ENCODE measurements at places on chromosomes 2 and 18.

- DNase-seq: no peak
Observed at GRCh38 chr2:27152102-27152795, 3.4 kb downstream of the TCF23 start.

GRCh38 chr2:55168221-55169154 lies 63.6 kb downstream of the CLHC1 start:
- peak; percentile 88 for DNase-seq

- no peak for DNase-seq
Observed at GRCh38 chr18:45274026-45274425, 341.2 kb upstream of the SLC14A2 start.

- no peak for DNase-seq
Observed at GRCh38 chr18:8611916-8612576, 2.8 kb downstream of the RAB12 start.

GRCh38 chr2:120896126-120896525 lies 160.5 kb downstream of the GLI2 start:
- no peak for DNase-seq

GRCh38 chr2:207176247-207176646 lies 10.5 kb upstream of the KLF7 start:
- DNase-seq: no peak

DNA sequence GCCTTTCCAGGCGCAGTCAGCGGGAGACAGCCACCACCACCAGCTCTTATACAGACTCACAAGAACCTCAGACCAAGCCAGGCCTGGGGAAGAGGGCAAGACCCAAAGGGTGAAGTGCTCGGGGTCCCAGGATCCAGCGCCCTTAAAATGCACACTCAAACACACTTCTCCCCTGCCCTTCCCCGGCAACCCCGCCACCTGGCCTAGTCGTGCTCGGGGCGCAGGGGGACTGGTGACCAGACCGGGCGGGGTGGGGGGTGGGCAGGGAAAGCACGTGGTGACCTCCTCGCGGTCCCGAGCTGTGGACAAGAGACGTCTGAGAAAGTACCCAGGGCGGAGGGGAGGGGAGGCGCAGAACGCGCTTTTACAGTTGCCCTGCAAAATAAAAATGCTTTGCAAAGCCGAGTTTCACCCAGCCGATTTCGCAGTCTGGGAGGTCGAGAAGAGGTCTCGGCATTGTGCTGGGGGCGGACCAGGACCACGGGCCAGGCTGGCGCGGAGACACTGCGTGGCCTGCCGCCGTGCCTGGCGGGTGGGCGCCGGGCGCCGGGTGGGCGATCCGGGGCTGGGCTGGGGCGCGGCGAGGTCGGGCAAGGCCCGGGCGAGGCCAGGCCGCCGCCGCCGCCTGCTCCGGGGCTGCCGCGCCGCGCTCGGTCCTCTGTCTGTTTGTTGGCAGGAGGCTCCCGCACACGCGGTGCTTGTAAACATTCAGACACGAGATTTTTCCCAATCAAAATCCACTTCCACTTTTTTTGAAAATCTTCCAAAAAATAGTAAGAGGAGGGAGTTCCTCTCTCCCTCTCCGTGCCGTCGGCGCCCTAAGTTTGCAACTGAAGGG lies 2.0 kb downstream of the BCL11A start:
- no peak for DNase-seq

DNA sequence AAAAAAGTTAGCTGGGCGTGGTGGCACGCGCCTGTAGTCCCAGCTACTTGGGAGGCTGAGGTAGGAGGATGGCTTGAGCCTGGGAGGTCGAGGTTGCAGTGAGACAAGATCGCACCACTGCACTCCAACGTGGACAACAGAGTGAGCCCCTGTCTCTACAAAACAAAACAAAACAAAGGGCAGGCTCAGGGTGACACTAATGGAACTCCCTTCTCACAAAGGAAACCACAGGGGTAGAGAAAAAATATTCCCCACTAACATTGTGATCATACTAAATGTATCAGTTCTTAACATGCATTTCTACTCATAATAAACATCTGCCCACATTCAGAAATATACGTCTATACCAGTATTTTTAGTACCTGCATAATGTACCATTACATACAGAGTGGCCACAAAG lies 21.1 kb downstream of the STAM2 start:
- no peak for DNase-seq

GRCh38 chr2:55901941-55902340 lies 21.6 kb downstream of the EFEMP1 start:
- DNase-seq: no peak

GRCh38 chr2:40315683-40316082 lies 136.2 kb downstream of the SLC8A1 start:
- DNase-seq: no peak

DNA sequence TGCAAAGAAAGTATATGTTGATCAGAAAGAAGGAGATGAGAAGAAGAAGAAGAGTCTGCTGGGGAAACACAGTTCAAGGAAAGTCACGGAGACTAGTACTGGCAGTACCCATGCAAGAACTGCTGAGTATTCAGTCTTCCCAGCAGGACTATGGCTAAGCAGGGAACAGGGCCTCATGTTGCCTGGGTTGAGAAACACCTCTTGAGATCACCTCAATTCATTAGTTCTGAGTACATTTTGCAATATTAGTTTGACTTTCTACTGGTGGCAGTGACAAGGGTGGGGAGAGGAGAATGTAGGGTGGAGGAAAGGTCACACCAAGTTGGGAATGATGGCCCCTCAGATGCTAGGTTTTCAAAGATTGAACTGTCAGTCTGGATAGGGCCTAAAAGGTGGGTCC lies 50.5 kb downstream of the MRPL33 start:
- no peak for DNase-seq

DNA sequence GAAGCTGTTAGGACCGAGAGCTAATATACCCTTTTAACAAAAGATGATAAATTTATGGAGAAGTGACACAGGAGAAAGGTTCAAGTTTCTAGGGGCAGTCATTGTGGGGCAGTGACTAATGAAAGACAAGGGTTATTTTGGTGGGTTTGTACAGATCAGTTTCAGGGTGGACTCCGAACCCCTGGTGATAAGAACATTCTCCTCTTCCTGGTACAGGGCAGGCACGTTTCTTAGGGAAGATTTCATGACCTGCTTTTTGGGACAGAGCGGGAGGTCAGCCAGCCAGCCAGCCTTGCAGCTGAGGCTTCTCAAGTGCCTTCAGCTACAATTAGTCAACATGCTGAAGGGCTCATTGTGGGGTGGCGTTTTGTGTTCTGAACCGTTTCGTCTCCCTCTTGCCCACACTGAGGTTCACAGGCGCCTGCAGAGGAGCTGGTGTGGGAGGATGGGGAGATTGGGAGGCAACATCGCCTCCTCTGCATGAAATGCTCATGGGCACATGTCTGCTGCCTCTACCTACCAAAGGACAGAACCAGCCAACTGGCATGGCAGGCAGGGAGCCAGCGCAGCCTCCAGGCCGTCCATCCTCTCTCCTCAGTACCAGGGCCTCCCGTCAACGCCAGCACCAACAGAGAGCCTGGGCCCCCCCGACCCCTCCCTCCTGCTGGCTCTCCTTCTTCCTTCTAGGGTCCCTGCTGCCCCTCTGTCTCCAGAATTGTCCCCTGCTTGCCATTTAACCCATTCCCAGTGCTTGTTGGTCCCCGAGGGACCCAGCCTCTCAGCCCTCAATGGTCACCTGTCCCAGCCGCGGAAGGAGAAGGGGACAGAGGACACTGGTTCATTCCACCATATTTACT lies 9.6 kb downstream of the CHMP1B start:
- DNase-seq: no peak

GRCh38 chr2:39484206-39484605 lies 47.1 kb upstream of the MAP4K3 start:
- no peak for DNase-seq

DNA sequence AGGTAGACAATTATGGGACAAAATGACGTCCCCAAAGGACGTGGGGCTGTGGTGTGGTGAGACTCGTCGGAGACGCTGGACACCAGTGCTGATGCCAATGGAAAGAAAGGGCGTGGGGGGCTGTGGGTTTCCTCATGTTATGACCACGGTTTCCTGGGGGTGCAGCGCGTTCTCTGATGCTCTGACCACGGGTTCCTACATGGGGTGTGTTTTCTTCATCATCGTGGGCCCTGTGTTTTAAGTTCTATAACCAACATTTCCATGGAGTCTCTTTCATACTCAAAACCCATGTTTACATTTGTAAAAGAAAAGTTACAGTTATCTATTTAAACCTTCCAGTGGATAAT lies 141.6 kb downstream of the RTP5 start:
- no peak for DNase-seq

- no peak for DNase-seq
Observed at GRCh38 chr2:4101936-4102335, 398.6 kb downstream of the DCDC2C start.

GRCh38 chr2:29010946-29011345 lies 29.8 kb downstream of the TOGARAM2 start:
- no peak for DNase-seq

DNA sequence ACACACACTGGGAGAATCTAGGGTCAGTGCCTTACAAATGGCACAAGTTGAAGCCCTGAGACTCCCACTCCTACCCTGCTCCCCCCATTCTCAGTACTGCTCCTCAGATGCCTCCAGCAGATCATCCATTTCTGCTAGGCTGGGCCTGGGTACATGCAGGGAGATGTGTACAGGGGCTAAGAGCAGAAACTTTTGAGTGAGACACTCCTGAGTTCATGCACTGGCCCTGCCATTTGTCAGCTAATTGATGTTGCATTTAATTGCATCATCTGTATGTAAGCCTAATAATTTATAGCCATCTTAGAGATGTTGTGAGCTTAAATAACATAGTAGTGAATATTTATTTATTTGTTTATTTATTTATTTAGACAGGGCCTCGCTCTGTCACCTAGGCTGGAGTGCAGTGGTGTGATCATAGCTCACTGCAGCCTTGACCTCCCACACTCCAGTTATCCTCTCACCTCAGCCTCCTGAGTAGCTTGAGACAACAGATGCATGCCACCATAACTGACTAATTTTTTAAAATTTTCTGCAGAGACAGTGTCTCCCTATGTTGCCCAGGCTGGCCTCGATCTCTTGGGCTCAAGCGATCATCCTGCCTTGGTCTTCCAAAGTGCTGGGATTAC lies 4.8 kb upstream of the CASP8 start:
- no peak for DNase-seq

DNA sequence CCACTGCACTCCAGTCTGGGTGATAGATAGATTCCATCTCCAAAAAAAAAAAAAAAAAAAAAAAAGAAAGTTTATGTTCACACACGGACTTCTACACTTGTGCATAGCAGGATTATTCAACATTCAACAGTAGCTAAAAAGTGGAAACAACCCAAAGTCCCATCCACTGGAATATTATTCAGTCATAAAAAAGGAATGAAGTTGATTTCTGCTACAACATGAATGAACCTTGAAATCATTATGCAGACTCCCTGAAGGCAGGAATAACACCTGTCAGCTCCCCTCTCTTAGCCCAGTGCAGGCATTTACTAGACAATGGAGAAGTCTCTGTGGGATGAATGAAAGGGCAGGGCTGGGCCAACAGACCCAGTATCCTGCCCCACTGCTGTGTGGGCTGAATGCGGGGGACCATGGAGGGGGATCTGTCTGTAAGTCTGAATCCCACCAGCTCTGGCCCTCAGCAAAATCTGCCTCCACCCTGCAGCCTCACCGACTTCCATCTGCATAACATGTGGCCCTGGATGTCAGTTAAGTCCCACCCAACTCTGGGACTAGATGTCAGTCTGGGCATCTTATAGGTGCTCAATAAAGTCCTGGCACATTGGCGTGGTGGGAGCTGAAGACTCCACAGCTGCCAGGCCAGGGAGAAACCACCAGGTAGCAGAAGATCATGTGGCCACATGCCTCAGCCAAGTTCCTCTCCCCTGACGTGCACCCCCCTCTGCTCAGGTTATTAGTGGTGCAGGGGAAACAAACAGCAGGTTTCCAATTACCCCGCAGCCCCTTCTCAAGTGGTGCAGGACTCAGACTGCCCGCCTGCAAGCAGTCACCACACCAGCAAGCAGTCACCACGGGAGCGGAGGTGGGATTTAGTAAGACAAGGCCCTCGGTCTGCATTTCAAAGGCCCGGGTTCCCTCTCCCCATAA lies 8.9 kb downstream of the ZFP36L2 start:
- DNase-seq: no peak

DNA sequence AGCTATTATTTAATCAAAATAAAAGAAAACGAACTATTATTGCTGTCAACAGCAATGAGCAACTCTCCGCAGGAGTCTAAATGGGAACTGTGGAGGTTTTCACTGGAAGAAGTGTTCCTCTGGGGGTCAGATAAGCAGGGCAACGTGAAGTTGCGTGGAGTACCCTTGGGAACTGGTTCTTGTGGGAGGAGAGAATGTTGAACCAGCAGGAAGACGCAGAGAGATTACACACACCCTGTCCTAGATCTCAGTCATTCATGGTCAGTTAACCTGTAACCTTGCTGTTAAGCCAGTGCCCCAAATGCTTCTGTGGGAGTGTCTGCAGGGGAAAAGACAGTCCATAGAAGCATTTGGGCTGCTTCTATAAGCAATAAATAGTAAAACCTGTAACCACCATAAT lies 20.4 kb upstream of the CABLES1 start:
- no peak for DNase-seq

DNA sequence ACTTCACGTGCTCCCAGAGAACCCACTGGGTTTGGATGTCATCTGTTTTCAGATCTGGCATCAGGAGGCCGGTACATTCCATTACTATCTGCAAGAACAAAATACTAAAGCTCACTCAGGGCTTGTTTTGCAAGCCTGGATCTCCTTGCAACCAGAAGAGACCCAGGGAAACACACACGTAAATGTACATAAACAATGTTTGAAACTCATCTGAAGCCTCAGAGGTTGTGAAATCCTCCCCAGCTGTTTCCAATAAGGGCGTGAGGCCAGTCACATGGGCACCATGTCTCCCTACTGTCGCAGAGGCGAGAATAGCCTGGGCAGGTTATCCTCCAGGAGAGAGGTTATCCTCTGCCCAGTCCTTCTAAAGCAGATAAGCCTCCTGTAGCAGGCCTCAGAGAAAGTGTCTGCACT lies 186.9 kb downstream of the GFPT1 start:
- DNase-seq: no peak

DNA sequence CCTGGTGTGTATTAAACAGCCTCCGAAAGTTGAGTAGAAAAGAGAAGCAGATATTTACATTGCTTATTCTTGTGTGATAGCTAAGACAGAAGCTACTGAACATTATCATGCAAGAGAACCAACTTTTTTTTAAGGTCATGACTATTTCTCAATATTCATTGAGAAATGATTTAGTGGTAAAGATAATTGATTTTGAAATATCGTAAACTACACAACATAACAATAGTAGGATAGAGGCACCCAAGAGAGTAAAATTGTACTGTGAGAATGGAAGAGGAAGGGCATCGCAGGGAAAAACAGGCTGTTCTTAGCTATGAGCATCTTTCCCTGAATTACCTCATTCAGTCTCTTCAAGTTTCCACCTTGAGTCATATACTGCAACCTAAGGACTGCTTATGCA lies 25.2 kb downstream of the HRH4 start:
- DNase-seq: no peak

DNA sequence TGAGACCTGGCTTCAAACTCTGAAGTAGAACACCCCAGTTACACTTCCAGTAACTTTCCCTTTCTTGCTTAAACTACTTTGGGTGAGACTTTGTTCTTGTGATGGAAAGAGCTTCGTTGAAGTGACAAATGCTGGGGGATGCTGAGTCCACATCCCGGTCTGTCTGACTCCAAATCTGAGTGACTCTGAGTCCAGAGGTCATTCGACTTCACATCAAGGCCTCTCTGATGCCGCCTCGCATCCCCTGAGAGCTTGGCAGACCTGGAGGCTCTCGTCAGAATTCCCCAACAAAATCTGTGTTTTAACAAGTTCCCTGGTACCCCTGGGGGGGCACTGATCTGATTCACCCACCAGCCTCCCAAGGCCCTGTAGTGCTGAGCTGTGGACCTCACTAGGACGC lies 31.6 kb upstream of the ROCK2 start:
- DNase-seq: no peak
